ENCODE measurements at places on chromosomes 11 and 22. TPM values are rescaled to one million over a fixed set of nuclear protein-coding genes. Genes with fewer than 3 reads are reported as not detected.
A peak's percentile ranks its signal among the peaks of the same experiment; 100 is the strongest.

GRCh38 chr22:19353363-19354131, 62.0 kb upstream of the CLTCL1 start:
- no peaks in the 10 kb centered on the region for H3K4me1 ChIP-seq
- no peak overlapping the region for H3K4me3 ChIP-seq
- H3K36me3 ChIP-seq = peaks cover 97% of the 10 kb centered on the region
- no peak overlapping the region for H3K27ac ChIP-seq

GRCh38 chr11:78050964-78051831, 12.5 kb upstream of the THRSP start:
- no peak overlapping the region for H3K4me3 ChIP-seq
- no peaks in the 10 kb centered on the region for H3K36me3 ChIP-seq
- no peaks in the 10 kb centered on the region for H3K27me3 ChIP-seq
- H3K27ac ChIP-seq = no peak overlapping the region
- H3K4me1 ChIP-seq = no peaks in the 10 kb centered on the region

DNA sequence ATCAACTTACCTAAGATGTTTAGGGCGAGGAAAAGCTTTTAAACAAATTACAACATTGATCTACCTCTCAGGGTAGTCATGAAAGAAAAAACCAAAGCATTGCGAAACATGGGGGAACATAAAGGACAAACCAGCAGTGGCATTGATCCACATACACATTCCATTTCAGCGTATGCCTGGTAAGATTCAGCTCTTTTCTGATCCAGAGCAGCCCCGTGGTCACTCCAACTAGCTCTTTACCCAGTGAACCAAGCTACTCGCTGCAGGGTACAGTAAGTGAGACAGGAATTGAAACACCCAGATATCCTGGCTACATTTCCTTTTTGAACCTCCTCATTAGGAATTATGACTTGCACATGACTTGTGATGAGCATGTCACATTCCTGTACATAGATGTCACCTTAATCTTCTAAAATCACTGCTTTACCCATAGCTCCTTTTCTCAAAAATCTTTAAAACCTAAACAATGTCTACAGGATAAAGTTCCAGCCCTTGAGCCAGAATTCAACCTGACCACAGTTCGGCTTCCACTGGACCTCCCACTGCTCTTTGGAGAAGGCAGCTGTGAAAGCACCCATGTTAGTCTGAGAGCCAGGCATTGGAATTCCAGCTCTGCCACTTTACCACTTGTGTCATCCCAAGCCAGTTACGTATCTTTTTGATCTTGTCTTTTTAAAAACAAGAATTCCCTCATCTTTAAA, 42.9 kb upstream of the AKIP1 start:
- peaks cover 37% of the 10 kb centered on the region for H3K4me1 ChIP-seq
- no peak for DNase-seq
- no peaks in the 10 kb centered on the region for H3K27me3 ChIP-seq
- H3K4me3 ChIP-seq = no peak overlapping the region

DNA sequence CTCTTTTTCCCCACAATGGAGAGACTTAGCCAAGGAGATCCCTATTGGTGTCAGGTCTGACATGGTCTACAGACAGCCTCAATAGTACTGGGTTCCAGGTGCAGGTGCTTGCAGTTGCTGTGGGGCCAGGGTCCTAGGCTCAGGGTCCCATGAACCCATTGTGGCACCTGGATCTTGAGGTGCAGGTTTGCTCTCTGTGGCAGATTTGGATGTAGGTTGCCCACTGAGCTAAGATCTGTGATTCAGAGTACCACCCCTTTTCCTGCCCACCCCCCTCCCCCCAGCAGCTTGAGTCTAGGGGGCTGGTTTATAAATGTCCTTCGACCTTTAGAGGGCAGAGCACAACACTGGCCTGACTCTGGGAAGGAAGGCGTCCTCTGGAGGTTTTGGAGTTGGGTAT, 147.0 kb downstream of the APIP start:
- no peaks in the 10 kb centered on the region for H3K36me3 ChIP-seq
- no peak overlapping the region for H3K4me3 ChIP-seq
- DNase-seq = no peak
- no peaks in the 10 kb centered on the region for H3K27me3 ChIP-seq

GRCh38 chr11:71999798-72000197, 1.1 kb downstream of the IL18BP start:
- H3K27ac ChIP-seq = peak overlapping the region; percentile 55
- H3K4me1 ChIP-seq = peaks cover 22% of the 10 kb centered on the region
- peak overlapping the region; percentile 40 for H3K4me3 ChIP-seq
- no peak for DNase-seq
- no peaks in the 10 kb centered on the region for H3K27me3 ChIP-seq

DNA sequence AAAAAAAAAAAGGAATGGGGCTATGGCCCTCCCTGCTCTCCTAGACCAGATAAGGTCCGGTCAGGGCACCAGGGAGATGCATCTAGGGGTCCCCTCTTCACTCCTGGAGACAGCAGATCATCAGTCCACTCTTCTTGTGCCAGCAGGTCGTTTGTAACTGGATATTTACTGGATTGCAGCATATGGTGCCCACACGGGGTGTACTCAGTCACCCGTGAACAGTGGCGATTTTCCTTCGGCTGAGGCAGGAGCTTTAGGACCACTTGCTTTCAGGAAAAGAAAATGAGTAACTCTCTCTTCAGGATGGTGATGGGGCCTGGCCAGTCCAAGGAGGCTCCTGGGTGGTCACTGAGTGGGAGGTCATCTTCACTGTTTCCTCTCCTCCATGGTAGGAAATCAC, 38.3 kb upstream of the RAB1B start:
- H3K4me1 ChIP-seq = no peaks in the 10 kb centered on the region
- no peak overlapping the region for H3K27ac ChIP-seq
- no peaks in the 10 kb centered on the region for H3K27me3 ChIP-seq
- no peak overlapping the region for H3K4me3 ChIP-seq

DNA sequence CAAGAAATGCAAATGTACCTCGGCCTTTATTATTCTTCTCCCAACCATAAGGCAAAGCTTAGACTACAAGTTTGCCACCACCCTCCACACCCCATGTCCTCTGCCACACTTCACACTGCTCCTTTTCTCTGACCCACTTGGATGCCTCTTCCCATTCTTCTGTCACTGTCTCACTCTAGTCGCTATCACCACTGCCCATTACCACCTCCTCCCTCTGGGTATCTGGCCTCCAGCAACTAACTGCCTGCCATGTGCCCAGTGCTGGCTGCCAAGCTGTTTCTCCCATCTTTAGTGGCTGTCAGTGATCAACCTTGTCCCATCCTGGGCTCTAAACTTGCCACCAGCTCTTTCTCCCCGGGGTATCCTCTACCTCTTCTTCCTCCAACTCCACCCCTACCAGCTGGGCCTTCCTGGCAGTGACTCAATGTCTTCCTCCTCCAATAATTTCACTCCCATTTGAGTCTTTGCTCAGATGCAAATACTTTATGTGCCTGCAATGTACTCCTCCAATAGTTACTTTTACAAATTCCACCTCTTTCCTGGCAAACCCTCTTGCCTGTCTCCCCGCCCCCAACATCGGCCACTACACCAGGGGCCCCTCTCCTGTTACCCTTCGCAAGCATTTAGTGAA, 20.1 kb upstream of the KDM2A start:
- H3K27ac ChIP-seq = no peak overlapping the region
- H3K36me3 ChIP-seq = no peaks in the 10 kb centered on the region

- no peaks in the 10 kb centered on the region for H3K27me3 ChIP-seq
- no peaks in the 10 kb centered on the region for H3K4me1 ChIP-seq
These were observed 541.9 kb downstream of the TBC1D22A start for GRCh38 chr22:47304191-47304831.

- no peaks in the 10 kb centered on the region for H3K27me3 ChIP-seq
- H3K4me1 ChIP-seq = no peaks in the 10 kb centered on the region
- H3K36me3 ChIP-seq = no peaks in the 10 kb centered on the region
- no peak for DNase-seq
- no peak overlapping the region for H3K27ac ChIP-seq
- H3K4me3 ChIP-seq = no peak overlapping the region
These were observed 109.7 kb upstream of the GALNT18 start for GRCh38 chr11:11731311-11732083.

GRCh38 chr11:68610452-68611116, 73.8 kb upstream of the GAL start:
- H3K27me3 ChIP-seq = no peaks in the 10 kb centered on the region
- no peak for DNase-seq
- H3K36me3 ChIP-seq = peaks cover 99% of the 10 kb centered on the region
- no peak overlapping the region for H3K4me3 ChIP-seq
- no peak overlapping the region for H3K27ac ChIP-seq

DNA sequence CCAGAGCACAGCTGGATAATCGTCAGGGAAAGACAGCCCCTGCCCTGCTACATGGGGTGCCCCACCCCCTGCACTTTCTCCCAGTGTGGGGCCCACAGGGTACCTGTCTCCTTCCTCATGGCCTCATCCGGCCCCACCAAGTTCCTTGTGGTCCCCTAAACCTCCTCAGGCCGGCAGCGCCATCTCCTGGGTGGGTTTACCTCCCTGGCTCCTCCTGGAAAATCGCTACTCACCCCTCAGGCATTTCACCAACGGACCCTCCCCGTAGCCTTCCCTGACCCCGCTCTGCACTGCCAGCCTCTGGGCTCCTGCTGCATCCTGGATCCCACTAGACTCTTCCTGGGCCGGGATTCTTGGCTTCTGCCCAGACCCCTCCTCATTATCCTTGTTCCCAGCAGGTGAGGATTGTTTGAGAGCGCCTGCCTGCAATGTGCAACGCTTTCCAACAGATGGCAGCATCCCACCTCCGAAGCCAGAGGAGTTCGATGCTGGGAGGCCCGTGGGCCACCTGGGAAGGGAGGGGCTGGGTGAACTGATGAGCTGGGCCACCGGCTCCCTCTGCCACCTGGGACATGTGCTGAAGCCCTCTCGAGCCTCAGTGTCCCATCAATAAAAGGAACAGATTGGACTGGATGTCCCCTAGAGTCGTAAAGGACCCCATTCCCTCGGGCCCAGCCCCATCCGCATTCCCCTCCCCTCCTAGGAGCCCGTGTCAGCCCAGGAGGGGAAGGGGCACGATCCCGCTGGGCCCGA, 44.2 kb upstream of the TTLL12 start:
- H3K4me3 ChIP-seq = no peak overlapping the region
- H3K27ac ChIP-seq = no peak overlapping the region
- H3K36me3 ChIP-seq = no peaks in the 10 kb centered on the region
- peaks cover 7% of the 10 kb centered on the region for H3K27me3 ChIP-seq

DNA sequence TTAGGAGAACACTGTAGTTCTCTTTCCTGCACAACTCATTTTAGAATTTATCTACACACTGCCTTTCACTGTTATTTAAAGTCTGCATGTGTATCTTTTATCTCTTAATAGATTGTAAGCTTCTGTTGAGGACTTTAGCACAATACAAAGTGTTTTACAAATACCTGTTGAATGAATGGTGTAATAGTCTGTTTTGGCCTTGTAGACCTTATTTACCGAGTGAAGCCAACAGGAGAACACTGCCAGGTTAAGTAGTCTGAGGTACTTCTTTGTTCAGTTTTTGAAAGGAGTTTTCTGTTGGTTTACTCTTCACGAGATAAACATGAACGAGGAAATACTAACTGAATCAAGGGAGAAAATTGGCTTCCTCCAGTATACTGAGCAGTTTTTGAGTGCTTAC, 31.0 kb downstream of the SIK2 start:
- H3K4me1 ChIP-seq = peaks cover 22% of the 10 kb centered on the region
- no peak for DNase-seq
- H3K27ac ChIP-seq = peak overlapping the region; percentile 44
- H3K36me3 ChIP-seq = no peaks in the 10 kb centered on the region
- H3K27me3 ChIP-seq = no peaks in the 10 kb centered on the region

- H3K36me3 ChIP-seq = no peaks in the 10 kb centered on the region
- H3K27ac ChIP-seq = no peak overlapping the region
- no peak for DNase-seq
- no peak overlapping the region for H3K4me3 ChIP-seq
- peaks cover 4% of the 10 kb centered on the region for H3K4me1 ChIP-seq
- no peaks in the 10 kb centered on the region for H3K27me3 ChIP-seq
These were observed 59.3 kb downstream of the TSPAN18 start for GRCh38 chr11:44785856-44786607.

- no peak overlapping the region for H3K4me3 ChIP-seq
- H3K27ac ChIP-seq = no peak overlapping the region
- peaks cover 6% of the 10 kb centered on the region for H3K36me3 ChIP-seq
- H3K4me1 ChIP-seq = no peaks in the 10 kb centered on the region
These were observed 15.4 kb upstream of the TUBA8 start for GRCh38 chr22:18095101-18095805.

- H3K27me3 ChIP-seq = peaks cover 7% of the 10 kb centered on the region
- H3K27ac ChIP-seq = no peak overlapping the region
- H3K4me3 ChIP-seq = no peak overlapping the region
- no peaks in the 10 kb centered on the region for H3K4me1 ChIP-seq
These were observed 121.3 kb downstream of the NECTIN1 start for GRCh38 chr11:119607726-119608125.

DNA sequence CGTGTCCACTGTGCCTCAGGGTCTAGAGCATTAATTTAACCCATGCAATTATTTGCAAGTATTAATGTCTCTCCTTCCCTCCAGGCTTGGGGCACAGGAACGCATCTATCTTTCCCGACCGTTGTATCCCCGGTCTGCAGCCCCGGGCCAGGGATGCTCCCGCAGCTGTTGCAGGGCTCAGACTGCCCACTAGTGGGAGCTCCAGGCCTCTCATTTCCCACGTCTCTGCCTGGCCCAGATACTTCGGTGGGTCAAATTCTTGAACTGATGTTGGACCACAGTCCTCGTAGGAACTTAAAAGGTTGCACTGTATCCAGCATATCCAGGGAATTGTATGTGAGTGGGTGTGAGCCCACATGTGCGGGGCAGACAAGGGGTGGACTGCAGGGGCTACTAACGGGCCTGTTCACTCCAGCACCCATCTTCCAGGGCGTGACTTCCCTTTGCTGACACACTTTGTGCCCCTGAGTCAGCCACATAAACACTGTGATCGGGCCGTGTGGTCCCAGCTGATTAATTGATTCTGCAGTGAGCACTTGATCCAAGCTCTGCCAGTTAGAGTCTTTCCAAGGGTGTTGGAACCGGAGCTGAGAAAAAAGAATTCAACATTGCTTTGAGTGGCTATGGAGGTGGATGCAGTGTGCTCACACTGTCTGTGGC, 451.3 kb downstream of the TBC1D22A start:
- H3K4me3 ChIP-seq = no peak overlapping the region
- no peaks in the 10 kb centered on the region for H3K4me1 ChIP-seq
- no peaks in the 10 kb centered on the region for H3K36me3 ChIP-seq

- H3K36me3 ChIP-seq = no peaks in the 10 kb centered on the region
- DNase-seq = no peak
- no peak overlapping the region for H3K27ac ChIP-seq
- no peak overlapping the region for H3K4me3 ChIP-seq
- H3K27me3 ChIP-seq = no peaks in the 10 kb centered on the region
These were observed 46.5 kb downstream of the NFAM1 start for GRCh38 chr22:42385696-42386095.

GRCh38 chr11:1478011-1478410, 8.6 kb downstream of the MOB2 start:
- H3K27me3 ChIP-seq = no peaks in the 10 kb centered on the region
- H3K27ac ChIP-seq = no peak overlapping the region
- peak; percentile 34 for DNase-seq
- H3K4me3 ChIP-seq = no peak overlapping the region
- peaks cover 69% of the 10 kb centered on the region for H3K36me3 ChIP-seq

Gene SYT9
- total RNA-seq = 0.14 TPM

Gene MB
- total RNA-seq = 2.2 TPM

Gene VWA5A
- 42.0 TPM for total RNA-seq

Gene IGLL1
- not detected for total RNA-seq

Gene OR5D18
- total RNA-seq = not detected

Gene RFPL1
- not detected for total RNA-seq

Gene CYP2D6
- total RNA-seq = 1.0 TPM

Gene POU2AF3
- total RNA-seq = 1.8 TPM

Gene C11orf87
- 0.35 TPM for total RNA-seq

Gene OR8D4
- total RNA-seq = not detected
